Tongue (tissue), 3 donors: ENCODE measurements at places on chromosomes 6 and 20.

DNA sequence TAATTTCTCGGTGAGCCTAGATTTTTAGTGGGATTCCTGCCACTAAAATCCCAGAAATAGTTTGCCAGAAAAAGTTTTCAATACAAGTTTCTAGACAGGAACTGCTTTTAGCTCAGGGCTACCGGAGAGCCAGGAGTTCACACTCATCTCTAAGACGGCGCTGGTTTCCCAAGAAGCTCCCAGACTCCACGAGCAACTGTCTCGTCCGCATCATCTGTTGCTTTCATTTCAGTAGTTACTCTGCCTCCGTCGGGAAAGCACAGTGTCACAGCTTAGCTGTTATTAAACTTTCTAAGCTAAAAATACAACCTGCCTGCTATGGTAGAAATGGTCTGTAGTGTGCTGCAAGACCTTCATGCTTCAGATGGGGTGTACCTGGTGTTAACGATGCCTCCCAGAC lies 197.3 kb upstream of the SNX9 start:
- DNase-seq, result no peak

- DNase-seq, result peak; percentile 50
Measured at GRCh38 chr6:10425975-10426780, 11.3 kb upstream of the TFAP2A start.

GRCh38 chr20:38999965-39000910 lies 38.1 kb downstream of the DHX35 start:
- DNase-seq, result no peak

DNA sequence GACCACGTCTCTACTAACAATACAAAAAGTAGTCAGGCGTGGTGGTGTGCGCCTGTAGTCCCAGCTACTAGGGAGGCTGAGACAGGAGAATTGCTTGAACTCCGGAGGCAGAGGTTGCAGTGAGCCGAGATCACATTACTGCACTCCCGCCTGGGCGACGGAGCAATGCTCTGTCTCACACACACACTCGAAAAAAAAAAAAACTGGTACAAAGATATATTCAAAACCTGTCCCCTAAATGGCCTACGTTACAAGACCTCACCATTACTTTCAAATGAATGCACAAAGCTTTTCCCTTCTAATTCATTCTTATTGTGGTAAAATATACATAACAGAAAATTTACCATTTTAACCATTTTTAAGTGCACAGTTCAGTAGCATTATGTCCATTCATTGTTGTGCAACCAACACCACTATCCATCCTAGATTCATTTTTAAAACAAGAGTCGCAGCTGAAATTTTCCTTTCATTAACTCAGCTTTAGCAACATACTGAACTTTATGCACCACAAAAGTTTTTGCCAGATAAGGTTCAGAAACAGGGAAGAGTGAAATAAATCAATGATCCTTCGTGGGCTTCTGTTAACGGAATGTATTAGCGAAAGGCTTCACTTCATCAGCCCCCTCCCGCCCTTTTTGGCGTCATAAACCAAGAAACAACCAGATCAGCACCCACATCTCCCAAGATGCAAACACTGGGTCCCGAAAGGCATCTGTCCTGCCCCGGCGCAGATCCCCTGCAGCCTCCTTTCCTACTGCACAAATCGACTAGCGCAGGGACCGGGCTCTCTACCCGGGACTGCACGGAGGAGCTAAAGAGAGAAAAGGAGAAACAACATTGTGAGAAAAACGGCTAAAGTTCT lies 825 bp upstream of the FAM135A start:
- no peak for DNase-seq

GRCh38 chr6:39173270-39173669 lies 56.0 kb downstream of the KCNK5 start:
- DNase-seq, result no peak

DNA sequence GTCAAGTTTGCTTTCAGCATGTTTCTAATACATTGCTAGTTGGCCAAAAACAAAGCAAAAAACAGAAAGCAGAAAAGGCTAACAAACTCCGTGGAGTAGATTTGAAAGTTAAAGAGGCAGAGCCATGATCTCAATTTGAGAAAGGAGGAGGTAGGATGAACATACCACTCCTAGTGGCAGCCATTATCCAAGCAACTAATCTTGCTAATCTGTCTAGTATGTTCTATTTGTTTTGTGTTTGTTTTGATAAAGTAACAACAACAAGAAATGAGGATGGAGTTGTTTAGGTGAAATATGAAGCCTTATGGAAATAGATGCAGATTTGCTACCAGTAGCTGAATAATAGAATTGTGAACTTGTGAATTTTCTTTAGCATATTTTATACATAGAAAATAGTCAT lies 295.5 kb upstream of the PRDM1 start:
- DNase-seq, result no peak

GRCh38 chr6:100913400-100914276 lies 32.5 kb upstream of the ASCC3 start:
- no peak for DNase-seq

GRCh38 chr6:34575326-34575725 lies 19.2 kb upstream of the SPDEF start:
- DNase-seq, result no peak

DNA sequence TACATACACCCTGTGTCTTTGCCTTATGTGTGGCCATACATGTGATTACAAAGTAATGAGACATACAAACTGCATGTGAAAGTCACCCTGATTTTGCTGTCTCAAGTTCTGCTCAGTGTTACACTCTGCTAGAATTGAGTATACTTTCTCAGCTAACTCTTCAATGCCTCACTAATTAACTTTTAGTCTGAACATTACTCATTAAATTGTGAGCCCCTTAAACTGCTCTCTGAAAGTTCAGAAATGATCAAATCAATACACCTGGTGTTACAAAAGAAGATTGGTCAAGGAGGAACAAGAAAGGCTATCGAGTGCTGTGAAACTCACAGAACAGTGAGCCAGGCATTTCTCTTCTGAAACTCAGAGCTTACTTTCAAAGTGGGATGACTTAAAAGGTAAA lies 71.3 kb downstream of the MKKS start:
- no peak for DNase-seq

DNA sequence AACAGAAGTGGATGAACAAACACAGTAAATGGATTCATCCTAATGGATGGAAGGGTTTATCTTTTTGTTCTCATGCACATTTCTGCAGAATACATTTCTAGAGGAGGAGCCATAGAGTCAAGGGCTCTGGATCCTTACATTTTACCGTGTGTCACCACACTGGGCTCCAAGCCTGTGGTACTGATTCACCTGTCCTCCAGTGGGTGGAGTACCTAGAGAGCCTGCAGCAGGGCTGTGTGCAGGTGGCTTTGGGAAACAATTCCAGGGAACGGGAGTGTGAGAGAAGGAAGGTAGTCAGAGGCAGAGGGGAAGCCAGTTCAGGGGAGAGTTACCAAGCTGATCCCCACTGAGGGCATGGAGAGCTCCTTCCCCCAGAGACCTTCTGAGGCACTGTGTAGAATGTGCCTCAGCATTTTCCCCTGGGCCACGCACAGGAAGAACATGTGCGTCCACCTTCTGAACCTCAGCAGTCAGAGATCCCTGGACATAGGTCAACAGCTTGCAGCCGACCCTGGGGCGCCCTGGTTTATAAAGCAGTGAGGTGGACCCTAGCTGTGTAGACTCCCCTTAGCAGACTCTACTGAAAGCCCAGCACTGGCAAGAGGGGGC lies 85.3 kb upstream of the SLC22A23 start:
- no peak for DNase-seq

GRCh38 chr6:152828431-152828830 lies 77.8 kb downstream of the VIP start:
- DNase-seq, result no peak
